ENCODE measurements at places on chromosomes 7 and 10. TPM values are rescaled to one million over a fixed set of nuclear protein-coding genes. Genes with fewer than 3 reads are reported as not detected.
A peak's percentile ranks its signal among the peaks of the same experiment; 100 is the strongest.

The PNLIPRP3 gene
- not detected for total RNA-seq

The PRPF18 gene
- 19.1 TPM for total RNA-seq

The INA gene
- total RNA-seq: not detected

The SPDYE9 gene
- total RNA-seq: not detected

GRCh38 chr7:37208528-37208927, 240.1 kb downstream of the ELMO1 start:
- DNase-seq: peak; percentile 85

- DNase-seq: no peak
These were observed 47.0 kb upstream of the BICC1 start for GRCh38 chr10:58465629-58466028.

DNA sequence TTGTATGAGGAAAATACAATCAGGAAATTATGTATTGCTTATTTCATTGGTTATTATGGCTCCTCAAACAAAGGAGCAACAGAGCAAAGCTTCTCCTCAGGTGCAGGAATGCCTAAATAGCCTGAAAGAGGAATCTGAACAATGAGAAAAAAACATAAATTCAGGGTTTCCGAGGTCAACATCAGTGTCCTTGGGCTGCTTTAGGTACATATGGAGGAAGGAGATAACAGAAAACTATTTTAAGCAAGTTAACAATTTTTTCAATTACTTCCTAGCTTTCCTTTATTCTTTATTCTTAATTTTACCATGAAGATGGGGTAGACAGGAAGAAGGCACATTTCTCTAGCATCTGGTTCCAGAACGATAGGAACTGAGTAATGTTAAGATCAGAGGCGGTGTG, 14.0 kb downstream of the SLC16A9 start:
- DNase-seq: no peak

DNA sequence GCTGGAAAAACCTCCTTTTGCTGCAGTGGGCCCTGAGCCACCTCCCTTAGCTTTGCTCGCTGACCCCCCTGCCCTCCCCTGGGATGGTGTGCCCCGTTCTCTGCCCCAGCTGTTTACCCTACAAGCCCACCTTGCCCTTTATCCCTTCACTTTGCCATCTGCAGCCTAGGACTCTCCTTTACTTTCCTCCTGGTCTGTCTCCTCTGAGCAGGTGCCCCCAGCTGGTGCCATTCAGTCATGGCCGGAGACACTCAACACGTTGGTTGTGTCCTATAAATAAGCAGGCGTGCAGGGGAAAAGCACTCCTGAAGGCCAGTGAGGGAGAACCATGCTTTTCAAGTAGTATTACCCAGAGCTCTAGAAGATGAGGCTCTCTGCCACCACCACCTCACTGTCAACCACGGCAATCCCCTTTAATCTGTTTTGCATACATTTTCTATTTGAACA, 6.1 kb downstream of the RASSF4 start:
- DNase-seq: peak; percentile 59

GRCh38 chr10:79137300-79137756, 68.6 kb downstream of the ZMIZ1 start:
- DNase-seq: no peak

- peak; percentile 88 for DNase-seq
These were observed 93.8 kb downstream of the INPP5A start for GRCh38 chr10:132631338-132631735.
